ENCODE measurements at places on chromosomes 2 and 18.

DNA sequence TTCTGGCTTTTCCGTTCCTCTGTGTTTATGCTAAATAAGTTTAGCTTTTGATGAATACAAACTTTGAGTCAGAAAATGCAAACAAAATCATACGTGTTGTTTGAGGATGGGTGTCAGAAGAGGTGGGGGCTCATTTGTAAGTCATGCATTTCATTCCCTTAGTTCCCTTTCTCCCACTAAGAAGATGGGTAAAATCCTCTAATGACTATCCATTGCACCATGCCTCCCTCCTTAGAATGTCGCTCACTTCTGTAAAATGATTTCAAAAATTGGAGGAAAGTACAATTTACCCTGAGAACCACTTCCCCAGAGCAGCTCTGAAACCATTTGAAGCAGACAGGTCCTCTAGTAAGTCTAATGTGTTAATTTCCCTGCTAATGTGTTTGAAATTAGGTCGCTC lies 629.6 kb upstream of the VRK2 start:
- DNase-seq: no peak

- no peak for DNase-seq
These were observed 150.9 kb upstream of the SLC35G4 start for GRCh38 chr18:11458447-11458846.

- no peak for DNase-seq
These were observed 137.2 kb upstream of the CXCR4 start for GRCh38 chr2:136255127-136255526.

- no peak for DNase-seq
These were observed 66.0 kb upstream of the MGAT4A start for GRCh38 chr2:98796775-98797544.

GRCh38 chr2:72988726-72989273 lies 71.5 kb downstream of the EMX1 start:
- no peak for DNase-seq

- DNase-seq: no peak
These were observed 352.6 kb upstream of the CWC22 start for GRCh38 chr2:180359522-180360282.

GRCh38 chr2:10078704-10079265 lies 1.4 kb downstream of the CYS1 start:
- DNase-seq: no peak

DNA sequence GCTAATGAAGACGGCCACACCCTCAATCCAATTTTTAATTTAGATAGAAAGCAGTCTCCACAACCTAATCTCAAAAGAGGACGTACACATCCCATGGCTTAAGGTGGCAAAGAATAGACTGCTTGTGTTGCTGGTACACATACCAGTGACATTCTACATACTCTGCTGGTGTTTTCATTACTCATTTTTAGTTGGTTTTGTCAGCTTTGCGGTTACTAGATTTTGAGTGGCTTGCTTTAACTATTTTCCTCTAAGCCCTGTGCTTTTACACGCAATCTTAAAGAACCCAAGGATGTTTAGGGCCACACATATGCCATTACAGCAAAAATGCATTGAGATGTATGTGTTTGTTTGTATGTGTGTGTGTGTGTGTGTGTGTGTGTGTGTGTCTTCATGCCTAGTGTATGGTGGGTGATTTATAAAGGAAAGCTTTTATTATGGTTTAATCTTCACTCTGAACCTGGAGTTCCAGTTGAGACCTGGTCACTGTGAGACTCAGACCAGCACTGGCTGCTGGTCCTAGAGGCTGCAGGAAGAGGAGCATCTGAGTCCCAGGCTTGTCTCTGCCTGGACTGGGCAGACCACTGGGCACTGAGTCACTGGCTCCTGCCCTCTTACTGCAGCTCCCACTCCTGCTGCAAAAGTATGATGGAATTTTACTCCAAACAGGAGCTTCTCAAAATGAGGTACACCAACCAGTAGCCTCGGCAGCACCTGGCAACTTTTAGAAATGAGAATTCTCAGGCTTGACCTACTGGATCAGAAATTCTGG lies 415.9 kb downstream of the NBAS start:
- no peak for DNase-seq

- DNase-seq: no peak
These were observed 16.9 kb downstream of the LCT start for GRCh38 chr2:135820003-135820618.

- DNase-seq: no peak
These were observed 107.9 kb downstream of the MAP4K4 start for GRCh38 chr2:101805152-101806088.

DNA sequence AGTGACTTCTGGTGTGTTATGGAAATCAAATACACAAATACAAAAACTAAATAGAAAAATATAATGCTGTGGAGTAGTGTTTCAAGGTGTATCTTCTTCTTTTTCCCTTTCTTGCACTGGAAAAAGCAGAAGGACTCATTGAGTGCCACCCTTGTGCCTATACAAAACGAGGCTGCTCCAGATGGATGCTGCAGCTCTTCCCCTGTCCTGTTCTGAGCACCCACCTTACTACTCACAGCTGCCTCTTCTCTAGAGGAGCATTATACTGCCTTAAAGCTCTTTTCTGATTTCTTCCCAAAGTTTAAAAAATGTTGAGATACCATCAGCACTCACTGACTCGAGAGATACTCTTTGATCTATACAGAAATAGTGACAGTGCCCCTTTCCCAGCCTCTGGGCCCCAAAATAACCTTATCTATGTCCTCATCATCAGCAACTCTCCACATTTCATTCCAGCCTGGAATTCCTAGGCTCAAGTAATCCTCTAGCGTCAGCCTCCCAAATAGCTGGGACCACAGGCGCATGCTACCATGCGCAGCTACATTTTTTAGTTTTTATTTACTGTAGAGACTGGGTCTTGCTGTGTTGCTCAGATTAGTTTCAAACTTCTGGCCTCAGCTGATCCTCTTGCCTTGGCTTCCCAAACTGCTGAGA lies 1356.1 kb upstream of the NRXN1 start:
- no peak for DNase-seq

- DNase-seq: no peak
These were observed 172.8 kb downstream of the ARL4C start for GRCh38 chr2:234324116-234324515.
